ENCODE measurements at places on chromosomes 2 and 18. TPM values are rescaled to one million over a fixed set of nuclear protein-coding genes. Genes with fewer than 3 reads are reported as not detected.

Gene PLEK
- 9.5 TPM for total RNA-seq

Gene FEV
- total RNA-seq = not detected

- no peak for DNase-seq
These were observed 1.4 kb downstream of the WNT6 start for GRCh38 chr2:218860950-218861381.

GRCh38 chr18:3923750-3924149 is 473.8 kb downstream of the TGIF1 start:
- DNase-seq = no peak

- no peak for DNase-seq
These were observed 12.2 kb downstream of the CCDC68 start for GRCh38 chr18:54947091-54947490.

Measured in activated CD4-positive, alpha-beta memory T cell treated with anti-CD3 and anti-CD28 coated beads, Interleukin-2, amount 10 ng/mL, durations not matched to agents 7 days and 5 days (primary cell).